ENCODE measurements at places on chromosomes 4 and X. TPM values are rescaled to one million over a fixed set of nuclear protein-coding genes. Genes with fewer than 3 reads are reported as not detected.

Gene GPR82
- not detected for total RNA-seq

Gene STPG2
- total RNA-seq = not detected

Gene PRSS12
- 18.3 TPM for total RNA-seq

Gene GLRB
- 1.0 TPM for total RNA-seq

Gene TMSB15C
- total RNA-seq = 1.5 TPM

Gene PLAC1
- 1.2 TPM for total RNA-seq

Gene NUP62CL
- 3.5 TPM for total RNA-seq

Gene GALNT7
- 15.5 TPM for total RNA-seq

Gene PFKFB1
- not detected for total RNA-seq

Gene CAPN6
- not detected for total RNA-seq

Data from hair follicular keratinocyte (primary cell).